ENCODE measurements at places on chromosomes 2 and 18.

DNA sequence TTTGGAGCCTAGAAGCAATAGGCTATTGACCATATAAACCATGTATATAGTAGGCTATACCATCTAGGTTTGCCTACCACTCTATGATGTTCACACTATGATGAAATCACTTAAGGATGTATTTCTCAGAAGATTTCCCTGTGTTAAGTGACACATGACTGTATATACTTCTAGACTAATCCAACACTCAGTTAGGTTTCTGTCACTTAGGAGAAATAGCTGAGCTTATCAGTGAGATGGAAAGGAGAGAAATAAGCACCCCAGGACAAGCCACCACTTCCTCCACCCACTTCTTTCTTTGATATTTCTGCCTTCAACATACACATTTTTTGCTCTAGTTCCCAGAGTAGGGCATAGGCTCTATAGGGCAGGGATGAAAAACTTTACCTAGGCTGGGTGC is 7.8 kb downstream of the PECR start:
- DNase-seq, result no peak

GRCh38 chr18:34880882-34881834 is 160.1 kb upstream of the MAPRE2 start:
- DNase-seq, result no peak

- peak; percentile 3 for DNase-seq
These were observed 84.7 kb downstream of the EHD3 start for GRCh38 chr2:31318361-31319336.

DNA sequence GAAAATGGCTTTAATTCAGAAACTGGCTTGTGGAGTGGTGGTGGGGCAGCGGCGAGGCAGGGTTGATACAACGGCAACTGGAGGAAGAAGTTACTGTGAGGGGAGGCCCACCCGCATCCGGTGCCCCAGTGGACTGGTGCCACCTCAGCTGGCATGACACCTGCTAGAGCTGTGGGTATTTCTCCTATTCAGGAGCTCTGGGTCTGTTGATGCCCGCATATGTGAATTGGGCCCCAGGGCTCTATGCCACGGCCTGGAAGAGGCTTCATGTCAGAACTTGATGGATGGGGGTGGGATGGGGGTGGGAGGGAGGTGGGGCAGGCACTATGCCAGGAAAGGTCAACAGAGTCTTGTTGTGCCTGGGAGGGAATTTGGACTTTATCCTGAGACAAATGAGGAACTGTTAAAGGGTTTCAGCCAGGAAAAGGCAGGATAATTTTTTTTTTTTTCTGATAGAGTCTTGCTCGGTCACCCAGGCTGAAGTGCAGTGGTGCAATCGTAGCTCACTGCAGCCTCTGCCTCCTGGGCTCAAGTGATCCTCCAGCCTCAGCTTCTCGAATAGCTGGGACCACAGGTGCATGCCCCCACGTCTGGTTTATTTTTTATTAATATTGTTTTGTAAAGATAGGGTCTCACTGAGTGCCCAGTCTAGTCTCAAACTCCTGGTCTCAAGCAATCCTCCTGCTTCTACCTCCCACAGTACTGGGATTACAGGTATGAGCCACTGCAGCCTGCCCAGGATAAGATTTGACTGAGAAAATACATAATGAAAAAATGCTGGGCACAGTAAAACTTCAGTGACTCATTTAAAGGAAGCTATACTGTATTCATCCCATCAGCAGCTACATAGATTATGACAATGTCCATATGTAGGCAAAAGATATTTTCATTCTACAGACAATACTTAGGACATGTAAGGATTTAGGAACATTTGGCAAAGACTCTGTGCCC is 52.6 kb downstream of the SH2D6 start:
- no peak for DNase-seq

DNA sequence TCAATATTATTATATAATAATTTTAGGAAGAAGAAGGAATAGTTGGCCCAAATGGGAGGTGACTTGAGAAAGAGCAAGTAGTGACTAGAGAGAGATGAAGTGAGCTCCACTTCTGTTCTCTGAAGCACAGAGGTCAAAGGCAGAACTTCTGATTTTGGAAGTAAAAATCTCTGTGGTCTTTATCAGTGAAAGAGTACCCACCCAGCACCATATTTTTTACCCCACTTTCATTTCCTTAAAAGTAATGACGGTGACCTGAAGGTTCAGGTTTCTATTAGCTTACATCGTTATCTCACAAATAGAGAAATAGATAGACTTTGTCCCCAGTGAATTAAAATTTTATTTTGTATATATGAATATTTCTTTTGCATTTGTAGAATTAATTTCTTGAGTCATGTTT is 95.3 kb downstream of the CDH7 start:
- no peak for DNase-seq

DNA sequence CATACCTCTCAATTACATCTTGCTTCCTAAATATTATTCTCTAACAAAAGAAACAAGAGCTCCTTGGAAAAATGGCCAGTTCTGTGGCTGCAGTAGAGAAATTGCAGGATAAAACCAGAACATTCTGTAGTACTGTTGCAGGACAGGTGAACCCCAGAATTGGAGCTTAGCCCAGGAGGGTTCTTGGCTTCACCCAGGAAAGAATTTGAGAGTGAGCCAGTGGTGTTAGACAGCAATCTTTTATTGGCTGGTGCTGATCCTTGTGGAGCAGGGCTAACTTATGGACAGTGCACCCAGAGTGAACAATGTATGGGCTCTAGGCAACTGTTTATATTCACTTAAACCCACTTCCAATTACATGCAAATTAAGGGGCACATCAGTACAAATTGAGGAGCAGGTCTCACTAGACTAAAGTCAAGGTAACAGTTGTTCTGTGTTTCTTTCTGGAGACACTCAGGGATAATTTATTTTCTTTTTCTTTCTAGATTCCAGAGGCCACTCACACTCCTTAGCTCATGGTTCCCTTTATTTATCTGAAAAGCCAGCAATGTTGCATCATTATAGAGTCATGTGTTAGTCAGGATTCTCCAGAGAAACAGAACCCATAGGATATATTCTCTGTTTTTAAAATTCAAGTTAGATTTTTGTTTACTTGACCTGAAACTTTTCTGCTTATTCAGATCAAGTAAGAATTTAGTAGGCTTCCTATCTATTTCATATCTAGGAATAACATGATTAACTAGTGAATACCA is 348.1 kb downstream of the CCDC85A start:
- DNase-seq, result no peak

DNA sequence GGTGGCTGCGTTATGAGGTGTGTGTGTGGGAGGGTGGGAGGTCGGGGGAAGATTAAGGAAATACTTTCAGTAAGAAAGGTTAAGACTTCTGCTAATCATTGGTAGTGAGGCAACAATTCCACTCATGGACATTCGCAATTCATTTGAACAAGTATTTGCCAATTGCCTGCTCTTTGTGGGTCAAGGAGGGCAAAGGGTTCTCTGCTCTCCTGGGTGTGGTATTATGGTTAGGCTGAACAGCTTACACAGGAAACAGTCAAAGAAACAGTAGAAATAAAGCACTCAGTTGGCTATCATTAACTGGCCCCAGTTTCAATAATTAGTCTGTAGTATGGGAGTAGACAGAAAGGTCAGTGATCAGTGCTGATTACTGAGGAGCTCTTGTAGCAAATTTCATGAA is 357.0 kb upstream of the FANCL start:
- no peak for DNase-seq

- peak; percentile 56 for DNase-seq
These were observed at the start of gene INPP5D for GRCh38 chr2:233059797-233060500. TSS of gene INPP5D (plus strand) at chr2:233060342. CDS start at chr2:233060479, 137 bp downstream.

- no peak for DNase-seq
These were observed 99.7 kb downstream of the HDAC4 start for GRCh38 chr2:239300871-239301735.

- no peak for DNase-seq
These were observed 954.1 kb downstream of the SOCS6 start for GRCh38 chr18:71242981-71243380.

DNA sequence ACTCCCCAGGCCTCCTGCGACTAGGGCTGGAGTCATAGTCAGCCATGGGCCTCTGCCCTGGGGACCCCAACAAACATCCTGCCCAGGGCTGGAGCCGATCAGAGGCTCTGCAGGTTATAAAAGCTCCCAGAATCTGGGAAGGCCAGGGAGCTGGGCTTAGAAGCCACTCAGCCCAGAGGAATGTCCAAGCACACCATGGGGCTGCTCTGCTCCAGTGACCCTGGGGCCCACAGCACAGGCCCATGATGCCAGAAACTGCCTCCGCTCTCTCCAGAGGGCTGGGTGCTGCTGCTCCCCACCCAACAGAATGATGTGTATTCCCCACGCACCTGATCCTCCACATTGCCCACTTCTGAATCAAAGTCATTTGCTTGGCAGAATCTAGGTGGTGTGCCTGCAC is 88.5 kb downstream of the ARMC9 start:
- no peak for DNase-seq

GRCh38 chr2:201642086-201642578 is 1.2 kb downstream of the TMEM237 start:
- DNase-seq, result no peak

DNA sequence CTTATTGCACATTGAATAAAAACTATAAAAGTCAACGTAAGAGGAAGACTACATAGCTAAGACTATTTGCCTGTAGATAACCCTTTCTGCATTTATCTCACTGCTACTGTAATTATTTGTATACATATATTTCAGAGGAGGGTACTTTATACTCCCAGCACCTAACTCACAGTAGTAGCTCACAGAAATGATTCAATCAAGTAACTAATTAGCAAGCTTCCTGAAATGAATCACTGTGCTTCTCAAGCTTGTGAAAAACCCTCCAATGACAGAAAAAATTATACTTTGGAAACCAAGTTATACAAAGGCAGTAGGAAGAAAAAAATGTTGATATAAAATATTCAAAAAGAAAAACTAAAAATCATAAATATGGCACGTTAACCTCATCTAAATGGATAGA is 124.9 kb downstream of the NBAS start:
- DNase-seq, result no peak

DNA sequence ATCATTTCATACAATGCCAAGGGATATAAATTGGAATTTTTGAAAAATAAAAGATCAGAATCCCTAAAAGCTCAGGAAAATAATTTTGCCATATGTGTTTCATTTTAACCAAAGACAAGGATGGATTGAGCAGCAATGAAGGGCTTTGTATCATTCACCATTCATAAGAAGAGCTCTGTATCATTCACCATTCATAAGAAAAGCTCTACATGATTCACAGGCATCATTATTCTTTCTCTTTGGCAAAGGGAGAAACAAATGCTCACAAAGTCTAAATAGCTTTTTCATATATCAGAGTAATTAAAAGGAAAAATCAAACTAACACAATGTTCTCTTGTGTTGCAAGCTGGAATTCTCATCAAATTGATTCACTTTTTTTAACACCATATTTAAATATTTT is 169.1 kb upstream of the MC4R start:
- DNase-seq, result no peak

DNA sequence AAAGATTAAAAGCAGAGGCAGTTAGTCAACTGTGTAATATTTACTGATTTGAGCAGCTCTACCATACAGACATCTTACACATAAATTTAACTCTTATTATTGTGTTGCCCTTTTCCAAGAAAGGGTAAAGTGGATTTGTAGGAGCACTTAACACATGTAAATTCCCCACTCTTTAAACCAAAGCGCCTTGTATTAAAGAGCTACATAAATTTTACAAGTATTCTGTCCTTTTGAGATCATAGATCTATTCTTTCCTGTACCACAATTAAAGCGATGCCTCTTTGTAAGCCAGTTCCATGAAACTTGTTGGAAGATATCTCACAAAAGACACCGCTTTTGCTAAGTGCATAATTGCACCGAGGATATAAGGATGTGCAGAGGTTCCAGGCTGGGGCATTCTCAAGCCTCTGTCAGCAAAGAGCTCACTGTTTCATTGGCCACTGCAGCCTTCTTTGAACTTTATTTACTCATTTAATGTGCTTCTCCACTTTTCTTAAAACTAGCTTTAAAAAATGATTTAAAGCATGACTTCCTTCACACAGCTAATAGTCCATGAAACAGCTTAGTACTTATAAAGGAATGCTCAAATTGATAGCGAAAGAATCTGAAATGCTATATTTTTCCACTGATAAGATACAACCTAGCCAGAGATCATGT is 520.0 kb upstream of the TCF4 start:
- no peak for DNase-seq

- DNase-seq, result no peak
These were observed 109.5 kb downstream of the INHBB start for GRCh38 chr2:120455390-120455789.

GRCh38 chr18:58859907-58860306 is 4.8 kb upstream of the ZNF532 start:
- no peak for DNase-seq

- no peak for DNase-seq
These were observed 91.4 kb downstream of the LYPD6 start for GRCh38 chr2:149421791-149422190.

DNA sequence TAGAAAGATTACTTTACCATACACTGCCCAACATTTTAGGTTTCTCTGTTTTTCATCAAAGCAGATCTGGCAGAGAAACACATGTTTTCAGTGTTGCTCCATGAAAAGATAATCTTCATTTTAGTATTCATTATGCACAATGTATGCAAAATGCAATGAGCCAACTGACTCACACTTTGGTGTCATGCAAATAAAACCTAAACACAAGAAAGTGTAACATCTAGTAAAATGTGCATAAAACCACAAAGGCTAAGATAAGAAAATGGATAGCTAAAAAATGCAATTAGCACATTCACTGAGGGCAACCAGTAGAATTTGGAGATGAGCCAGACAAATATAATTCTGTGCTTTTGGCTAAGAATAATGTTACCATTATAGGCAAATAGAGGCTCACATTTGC is 203.5 kb upstream of the UBE2E3 start:
- no peak for DNase-seq

GRCh38 chr2:237171396-237171795 is 85.7 kb downstream of the COPS8 start:
- no peak for DNase-seq

- DNase-seq, result peak; percentile 50
These were observed 12.1 kb upstream of the ARHGEF4 start for GRCh38 chr2:130824492-130825061.

GRCh38 chr2:113892004-113892710 is 2.3 kb downstream of the ACTR3 start:
- no peak for DNase-seq

DNA sequence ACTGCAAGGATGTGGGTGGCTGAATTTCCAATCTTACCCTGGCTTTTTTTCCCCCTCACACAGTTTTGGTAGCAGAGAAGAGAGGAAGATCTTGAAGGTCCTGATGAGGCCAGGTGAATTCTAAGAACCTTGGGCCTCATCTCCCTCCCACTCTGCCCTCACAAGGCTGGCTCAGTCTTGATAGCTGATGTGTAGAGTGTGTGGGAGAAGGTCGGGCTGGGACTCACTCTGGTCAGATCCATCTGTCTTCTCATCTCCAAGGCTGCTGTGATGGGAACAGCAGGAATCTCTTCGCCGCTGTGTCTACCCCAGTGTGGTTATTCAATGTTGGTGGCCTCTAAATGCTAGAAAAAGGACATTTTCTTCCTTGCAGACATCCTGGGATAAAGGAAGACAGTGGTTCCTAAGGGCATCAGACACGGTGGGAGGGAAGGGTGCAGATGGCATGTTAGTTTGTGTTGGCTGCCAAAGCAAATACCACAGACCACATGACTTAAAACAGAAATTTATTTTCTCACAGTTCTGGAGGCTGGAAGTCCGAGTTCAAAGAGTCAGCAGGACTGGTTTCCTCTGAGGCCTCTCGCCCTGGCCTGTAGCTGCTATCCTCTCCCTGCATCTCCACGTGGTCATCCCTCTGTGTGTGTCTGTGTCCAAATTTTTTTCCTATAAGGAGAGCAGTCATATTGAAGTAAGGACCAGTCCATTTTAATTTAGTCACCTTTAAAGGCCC is 37.6 kb upstream of the MGAT4A start:
- no peak for DNase-seq

Data from activated T-cell treated with anti-CD3 and anti-CD28 coated beads for 1 hour (primary cell).